NCI-H1092 (cell line): ENCODE measurements at places on chromosomes 12 and 14.

- DNase-seq = no peak
These were observed 75.3 kb upstream of the DUSP6 start for GRCh38 chr12:89427508-89428156.

DNA sequence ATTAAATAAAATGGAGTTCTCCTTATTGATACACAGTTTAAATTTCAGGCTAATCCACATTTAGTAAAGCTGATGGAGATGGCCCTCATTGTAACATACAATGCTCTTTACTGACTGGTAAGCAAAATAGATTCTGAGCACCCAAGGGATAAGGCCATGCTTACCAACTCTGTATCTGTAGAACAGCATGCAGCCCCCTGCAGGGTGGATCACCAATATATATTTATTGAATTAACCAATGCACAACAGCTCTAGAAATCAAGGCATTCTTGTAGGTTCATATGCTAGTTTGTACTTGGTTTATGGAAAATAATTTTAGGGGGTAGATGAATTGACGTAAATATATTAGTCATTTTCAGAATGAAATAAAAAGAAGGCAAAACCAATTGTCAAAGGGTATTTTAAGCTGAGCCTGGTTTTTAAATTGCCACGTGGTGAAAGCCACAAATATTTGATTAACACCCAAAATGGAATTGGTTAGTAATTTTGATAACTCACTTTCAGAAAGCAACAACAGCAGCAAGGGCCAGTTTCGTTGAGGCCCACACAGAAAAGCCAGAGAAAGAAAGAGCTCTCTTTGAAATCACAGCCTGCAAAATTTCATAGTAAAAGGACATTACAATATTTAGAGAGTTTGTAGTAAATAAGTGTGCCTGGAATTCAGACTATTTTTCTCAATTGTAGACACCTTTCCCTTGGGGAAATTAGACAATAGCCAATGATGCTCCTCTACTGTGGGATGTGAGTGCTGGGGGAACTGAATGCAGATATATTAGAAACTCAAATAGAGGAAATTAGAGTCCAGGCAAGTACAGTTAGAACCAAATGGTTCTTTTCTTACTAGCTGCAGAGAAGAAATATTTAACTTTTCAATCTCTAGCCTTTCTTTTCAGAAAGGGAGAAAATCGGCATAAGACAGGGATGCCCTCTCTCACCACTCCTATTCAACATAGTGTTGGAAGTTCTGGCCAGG lies 216.2 kb upstream of the ABCD2 start:
- DNase-seq = no peak

- DNase-seq = no peak
These were observed 209.6 kb downstream of the MED13L start for GRCh38 chr12:116067892-116068291.

DNA sequence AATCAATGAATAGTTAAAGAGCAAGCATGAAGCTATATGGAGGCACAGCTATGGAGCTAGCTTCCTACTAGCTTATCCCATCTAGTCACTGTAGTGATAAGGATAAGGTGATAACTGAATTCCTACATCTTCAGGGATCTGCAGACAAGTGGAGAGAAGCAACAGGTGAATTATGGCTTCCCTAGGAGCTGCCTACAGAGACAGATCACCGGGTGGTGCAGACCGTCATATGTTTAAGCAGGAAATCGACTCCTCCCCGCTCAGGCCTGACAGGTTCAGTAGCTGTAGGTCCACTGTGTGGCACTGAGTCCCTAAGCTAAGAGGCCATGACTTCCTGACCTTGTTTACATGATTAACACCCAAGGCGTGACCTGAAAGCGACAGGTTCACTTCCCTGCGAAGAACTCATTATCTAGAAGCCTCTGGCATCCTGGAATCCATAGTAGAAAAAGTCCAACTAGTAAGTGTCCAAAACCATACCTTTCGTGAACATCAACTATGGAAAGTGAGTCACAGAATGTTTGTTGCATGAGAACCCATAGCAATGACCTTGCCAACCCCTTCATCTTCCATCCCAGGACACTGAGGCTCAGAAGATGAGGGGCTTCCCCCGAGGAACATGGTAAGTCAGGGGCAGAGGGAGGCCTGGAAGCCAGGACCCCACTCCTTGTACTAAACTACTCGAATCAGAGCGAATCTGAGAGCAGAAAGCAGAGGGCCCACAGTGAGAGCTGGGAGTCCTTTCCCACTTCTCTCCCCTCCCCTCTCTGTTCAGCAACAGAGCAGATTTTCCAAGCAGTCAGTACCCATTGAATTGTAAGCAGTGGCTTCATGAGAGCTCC lies 75.4 kb upstream of the CCND2 start:
- no peak for DNase-seq

GRCh38 chr12:97797473-97797872 lies 334.9 kb downstream of the RMST start:
- DNase-seq = no peak

GRCh38 chr12:14828892-14829291 lies 14.4 kb downstream of the ART4 start:
- no peak for DNase-seq

GRCh38 chr12:117897372-117898161 lies 71.2 kb downstream of the KSR2 start:
- no peak for DNase-seq

DNA sequence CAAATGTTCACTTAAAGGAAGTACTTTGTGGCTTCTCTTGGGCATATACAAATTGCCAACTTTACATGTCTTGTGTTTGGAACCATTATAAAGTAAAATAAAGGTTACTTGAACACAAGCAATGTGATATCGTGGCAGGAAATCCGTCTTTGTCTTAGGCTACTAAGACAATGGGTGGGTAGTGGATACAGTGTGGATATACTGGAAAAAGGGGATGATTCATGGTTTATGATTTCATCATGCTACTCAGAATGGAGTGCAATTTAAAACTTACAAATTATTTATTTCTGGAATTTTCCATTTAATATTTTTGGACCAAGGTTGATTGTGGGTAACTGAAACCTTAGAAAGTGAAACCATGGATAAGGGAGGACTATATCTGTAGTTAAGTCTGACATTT lies 48.4 kb downstream of the MYRFL start:
- DNase-seq = no peak

DNA sequence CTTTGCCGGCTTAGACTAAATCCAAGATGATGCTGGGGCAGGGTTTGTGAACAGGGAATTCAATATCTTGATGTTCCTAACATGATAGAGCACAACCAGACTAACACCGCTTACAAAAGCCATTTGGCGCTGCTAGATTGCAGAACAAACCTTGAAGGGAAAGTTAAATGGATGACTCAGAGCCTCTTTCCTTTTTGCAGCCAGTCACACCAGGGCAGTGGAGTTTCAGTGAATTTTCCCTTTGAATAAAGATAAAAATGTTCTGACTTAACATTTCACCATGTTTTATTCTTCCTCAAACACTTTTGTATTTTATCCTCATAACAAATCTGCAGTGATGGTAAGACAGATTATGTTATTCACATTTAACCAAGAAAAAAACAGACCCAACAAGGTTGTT lies 47.3 kb downstream of the PDE6H start:
- no peak for DNase-seq

- DNase-seq = no peak
These were observed 2.1 kb downstream of the VRTN start for GRCh38 chr14:74350211-74350927.

GRCh38 chr12:43277651-43278540 lies 274.1 kb downstream of the ADAMTS20 start:
- DNase-seq = no peak

GRCh38 chr12:94557746-94558295 lies 92.5 kb downstream of the TMCC3 start:
- no peak for DNase-seq

GRCh38 chr12:91004872-91005271 lies at the start of gene EPYC:
TSS of gene EPYC (minus strand) at chr12:91004972. CDS start at chr12:91002565, 2,407 bp downstream.
- DNase-seq = no peak

GRCh38 chr12:80925237-80925636 lies 12.5 kb downstream of the LIN7A start:
- no peak for DNase-seq

- DNase-seq = no peak
These were observed 1.3 kb downstream of the ARID4A start for GRCh38 chr14:58299401-58300330.

DNA sequence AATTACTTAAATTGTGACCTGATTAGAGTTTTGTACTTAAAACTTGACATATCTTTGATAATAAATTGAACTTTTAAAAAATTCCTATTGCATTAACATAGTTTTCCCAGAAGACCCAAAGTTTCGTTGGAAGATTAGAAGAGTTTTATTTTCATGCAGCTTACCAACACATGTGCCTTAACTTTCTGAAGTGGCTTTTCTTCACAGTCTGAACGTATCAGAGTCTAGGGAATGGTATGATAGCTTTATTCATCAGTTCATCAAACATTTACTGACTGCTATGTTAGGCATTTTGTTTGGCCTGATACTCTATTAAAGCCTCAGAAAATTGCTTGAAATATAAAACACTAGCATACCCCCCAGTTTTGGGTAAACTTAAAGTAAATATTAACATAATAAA lies 65.2 kb downstream of the MARK3 start:
- no peak for DNase-seq

DNA sequence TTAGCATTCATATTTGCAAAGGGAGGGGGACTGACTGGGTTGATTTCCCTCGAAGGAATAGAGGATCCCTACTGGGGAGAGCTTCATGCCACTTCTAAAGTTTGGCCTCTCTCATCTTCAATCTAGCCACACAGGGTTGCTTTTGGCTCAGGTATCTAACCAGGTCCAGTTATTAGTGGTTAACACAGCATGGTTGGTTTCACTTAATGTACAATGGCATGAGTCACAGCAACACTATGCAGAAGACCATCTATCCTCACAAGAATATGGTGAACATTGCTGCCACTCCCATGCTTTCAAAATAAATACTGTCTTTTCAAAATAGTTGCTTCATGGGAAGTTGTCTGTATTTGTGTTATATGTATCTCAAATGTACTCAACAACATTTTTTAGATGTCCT lies 6.6 kb upstream of the RAB3IP start:
- DNase-seq = no peak

- DNase-seq = no peak
These were observed 72.9 kb upstream of the ELK3 start for GRCh38 chr12:96121271-96121711.

- no peak for DNase-seq
These were observed 53.3 kb upstream of the LRRK2 start for GRCh38 chr12:40171501-40171900.

DNA sequence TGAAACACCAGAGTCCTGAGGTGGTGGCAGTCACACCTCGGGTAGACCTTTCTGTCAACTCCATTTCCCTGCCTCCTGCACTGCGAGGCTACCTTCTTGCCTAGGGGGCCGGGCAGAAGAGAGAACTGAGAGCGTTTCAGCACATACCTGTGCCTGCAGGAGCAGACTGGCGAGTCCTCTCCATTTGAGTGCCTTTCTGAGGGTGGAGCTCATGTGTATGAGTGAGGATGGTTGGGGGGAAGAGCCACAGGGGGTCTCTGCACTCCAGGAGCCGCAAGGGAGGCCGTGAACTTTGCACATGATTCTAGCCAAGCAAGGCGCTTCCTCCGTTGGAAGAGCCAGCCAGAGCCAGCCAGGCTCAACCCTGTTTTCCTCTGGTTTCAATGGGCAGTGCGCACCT lies 31.0 kb upstream of the CCND2 start:
- no peak for DNase-seq

DNA sequence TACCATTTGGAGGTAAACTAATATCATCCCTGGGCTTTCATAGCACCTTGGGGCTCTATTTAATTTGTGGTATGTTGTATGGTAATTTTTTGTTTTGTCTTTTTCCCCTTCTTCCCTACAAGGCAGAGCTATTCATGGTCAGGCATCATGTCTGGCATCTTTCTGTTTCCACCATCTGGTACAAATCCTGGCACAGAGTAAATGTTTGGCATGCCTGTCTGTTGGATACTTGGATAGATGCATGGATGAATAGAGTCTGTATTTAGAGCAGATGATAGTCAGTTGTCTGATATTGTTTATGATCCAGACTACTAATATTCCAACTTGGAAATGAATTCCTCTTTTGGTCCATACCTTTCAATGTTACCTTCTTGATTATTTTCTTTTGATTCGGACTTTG lies 139.8 kb downstream of the NEDD1 start:
- no peak for DNase-seq
